ENCODE measurements at places on chromosomes 13 and 19. TPM values are rescaled to one million over a fixed set of nuclear protein-coding genes. Genes with fewer than 3 reads are reported as not detected.

Gene PLPPR2
- total RNA-seq = 18.9 TPM

GRCh38 chr13:87536499-87536898, 134.7 kb upstream of the SLITRK5 start:
- no peak overlapping the region for H3K27ac ChIP-seq
- H3K4me1 ChIP-seq = no peaks in the 10 kb centered on the region
- DNase-seq = no peak
- no peaks in the 10 kb centered on the region for H3K27me3 ChIP-seq
- no peaks in the 10 kb centered on the region for H3K36me3 ChIP-seq
- H3K4me3 ChIP-seq = no peak overlapping the region

DNA sequence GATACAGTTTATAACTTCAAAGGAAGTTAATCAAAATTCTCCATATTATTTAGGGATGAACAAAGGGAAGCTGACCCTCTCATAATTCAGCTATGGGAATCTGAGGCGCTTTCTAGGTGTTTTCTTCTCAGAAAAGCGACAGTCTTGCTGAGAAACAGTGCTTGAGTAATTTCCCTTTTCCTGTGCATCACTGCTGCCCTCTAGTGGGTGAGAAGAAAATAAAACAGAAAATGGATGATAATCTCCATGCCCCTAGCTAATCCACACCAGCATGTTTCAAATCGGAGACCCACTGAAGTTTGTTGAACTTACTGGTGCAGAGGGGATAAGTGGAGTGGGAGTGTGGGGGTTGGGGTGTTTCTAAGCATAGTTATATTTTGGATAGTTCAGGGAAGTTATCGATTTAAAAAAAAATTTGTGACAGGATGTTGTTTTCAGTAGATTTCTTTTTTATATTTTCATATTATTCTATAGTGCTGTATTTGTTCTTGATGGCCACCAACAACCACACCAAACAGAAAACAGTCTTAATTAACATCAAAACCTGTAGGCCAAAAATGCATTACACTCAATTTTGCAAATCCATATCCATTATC, 21.4 kb downstream of the LCP1 start:
- no peaks in the 10 kb centered on the region for H3K27me3 ChIP-seq
- H3K27ac ChIP-seq = no peak overlapping the region
- no peak for DNase-seq
- H3K4me3 ChIP-seq = no peak overlapping the region

Gene CLEC4G
- not detected for total RNA-seq

GRCh38 chr19:1285737-1286360, at the start of gene EFNA2:
EFNA2 (plus strand) TSS chr19:1285873; CDS start chr19:1286169, 296 bp downstream.
- no peaks in the 10 kb centered on the region for H3K36me3 ChIP-seq
- peaks cover 7% of the 10 kb centered on the region for H3K4me1 ChIP-seq
- H3K27ac ChIP-seq = peak within 1 kb of the TSS; percentile 19

DNA sequence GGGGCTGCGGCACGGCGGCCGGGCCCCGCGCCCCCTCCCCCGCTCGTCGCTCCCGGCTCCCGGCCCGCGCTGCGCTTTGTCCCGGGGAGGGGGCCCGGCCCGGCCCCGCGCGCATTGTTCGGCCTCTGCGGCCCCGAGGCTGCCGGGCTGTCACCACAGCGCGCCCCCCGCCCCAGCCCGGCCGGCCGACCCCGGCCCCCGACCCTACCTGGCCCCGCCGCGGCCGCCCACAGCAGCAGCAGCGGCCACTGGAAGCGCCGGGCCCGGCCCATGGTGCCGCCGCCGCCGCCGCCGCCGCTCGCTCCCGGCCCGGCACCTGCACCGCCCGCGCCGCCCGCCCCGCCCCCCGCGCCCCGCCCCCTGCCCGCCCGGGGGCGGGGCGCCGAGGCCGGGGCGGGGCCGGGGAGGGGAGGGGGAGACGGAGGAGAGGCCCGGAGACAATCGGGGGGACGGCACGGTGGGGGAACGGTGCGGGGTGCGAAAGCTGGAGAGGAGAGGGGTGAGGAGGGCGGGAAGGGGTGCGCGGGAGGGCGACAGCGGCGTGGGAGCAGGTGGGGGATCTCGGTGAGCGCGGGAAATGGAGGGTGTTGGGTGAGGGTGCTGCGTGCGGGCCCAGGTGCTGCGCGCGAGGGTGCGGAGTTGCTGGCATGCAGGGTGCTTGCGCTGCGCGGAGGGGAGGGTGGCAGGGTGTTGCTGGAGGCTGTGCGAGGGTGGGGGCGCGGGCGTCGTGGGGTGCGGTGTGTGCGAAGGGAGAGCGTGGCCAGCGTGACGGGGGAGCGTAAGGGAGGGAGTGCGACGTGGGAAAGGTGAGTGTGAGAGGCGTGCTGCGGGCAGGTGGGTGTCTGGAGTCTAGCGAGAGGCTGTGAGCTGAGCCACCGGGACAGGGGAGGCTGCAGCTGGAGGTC, at the start of gene CADM4:
TSS of gene CADM4 (minus strand) at position 332 of the 905 bp plus-strand sequence. CDS start at position 272, 60 bp downstream.
- peaks cover 33% of the 10 kb centered on the region for H3K27me3 ChIP-seq
- H3K4me1 ChIP-seq = peaks cover 32% of the 10 kb centered on the region
- peak within 1 kb of the TSS; percentile 87 for H3K4me3 ChIP-seq
- no peak for DNase-seq
- peak within 1 kb of the TSS; percentile 13 for H3K27ac ChIP-seq

DNA sequence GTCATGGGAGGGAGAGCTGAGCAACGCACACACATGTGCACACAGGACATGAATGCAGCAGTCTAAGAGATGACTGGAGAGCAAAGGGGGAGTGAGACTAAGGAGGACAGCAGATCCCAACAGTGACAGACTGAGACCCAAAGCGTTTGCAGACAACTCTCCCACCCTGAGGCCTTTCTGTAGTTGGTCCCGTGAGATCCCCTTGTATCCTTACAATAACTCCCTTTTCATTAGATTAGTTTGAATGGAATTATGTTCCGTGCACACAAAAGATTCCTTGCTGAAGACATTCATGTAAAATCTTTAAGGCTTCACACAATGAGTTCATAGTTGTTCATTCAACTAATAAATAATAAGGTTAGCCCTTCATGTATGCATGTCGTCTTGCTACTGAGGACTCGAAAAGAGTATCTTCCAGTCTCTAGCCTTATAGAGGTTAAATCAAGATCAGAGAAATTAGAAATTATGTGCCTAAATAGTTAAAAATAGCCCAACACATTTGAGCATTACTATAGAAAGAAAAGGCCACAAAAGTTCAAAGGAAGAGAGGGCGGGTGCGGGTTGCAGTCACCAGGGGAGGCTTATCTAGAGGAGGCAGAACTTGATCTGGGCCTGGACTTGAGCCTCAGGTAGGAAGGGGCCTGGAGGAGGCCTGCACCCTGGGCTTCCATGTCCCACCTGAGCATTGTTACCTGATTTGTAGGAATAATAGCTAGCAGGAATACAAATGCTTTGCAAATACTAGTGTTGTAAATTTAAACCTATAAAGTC, 3.1 kb upstream of the GTF3A start:
- DNase-seq = no peak
- no peak overlapping the region for H3K4me3 ChIP-seq
- no peak overlapping the region for H3K27ac ChIP-seq
- peaks cover 12% of the 10 kb centered on the region for H3K27me3 ChIP-seq
- no peaks in the 10 kb centered on the region for H3K36me3 ChIP-seq

Gene MUC16
- 0.60 TPM for total RNA-seq

DNA sequence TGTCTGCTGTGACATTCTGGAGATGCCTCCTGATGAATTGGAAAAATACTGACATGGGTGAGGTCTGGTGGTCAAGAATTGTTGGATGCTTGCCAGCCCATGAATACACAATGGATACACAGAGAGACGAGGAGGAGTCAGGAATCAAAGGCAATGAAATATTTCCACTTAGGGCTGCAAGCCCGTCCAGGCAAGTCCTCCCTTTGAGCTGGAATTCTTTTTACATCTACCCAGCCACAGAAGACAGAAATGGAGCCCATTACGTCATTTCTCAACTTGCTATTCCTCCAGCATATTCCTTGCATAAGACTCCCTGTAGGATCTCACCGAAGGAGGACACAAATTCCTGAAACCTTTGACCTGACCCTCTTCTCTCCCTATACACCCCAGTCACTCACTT, 15.7 kb upstream of the IGFL4 start:
- DNase-seq = no peak
- H3K4me1 ChIP-seq = peaks cover 12% of the 10 kb centered on the region
- H3K27me3 ChIP-seq = peaks cover 24% of the 10 kb centered on the region
- no peak overlapping the region for H3K4me3 ChIP-seq
- H3K27ac ChIP-seq = peak overlapping the region; percentile 87

DNA sequence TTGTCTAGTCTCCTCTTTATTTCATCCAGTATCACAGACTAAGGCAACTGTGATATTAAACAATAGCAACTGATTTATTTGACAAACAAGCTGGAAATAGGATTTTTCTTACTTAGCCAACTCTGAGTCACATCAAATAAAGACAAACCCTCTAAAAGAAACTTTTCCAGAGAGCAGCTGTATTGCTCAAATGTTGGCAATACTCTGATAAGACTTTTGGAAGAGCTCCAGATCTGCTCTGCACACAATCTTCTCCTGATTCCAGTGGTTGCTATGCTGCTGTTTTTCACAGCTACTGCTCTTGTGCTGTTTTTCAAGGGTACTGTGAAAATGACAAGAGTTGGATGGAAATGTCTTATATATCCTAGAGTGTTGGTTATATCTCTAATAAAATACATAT, 1479.2 kb downstream of the SLITRK5 start:
- H3K27me3 ChIP-seq = no peaks in the 10 kb centered on the region
- no peaks in the 10 kb centered on the region for H3K4me1 ChIP-seq
- peaks cover 1% of the 10 kb centered on the region for H3K36me3 ChIP-seq
- no peak overlapping the region for H3K4me3 ChIP-seq
- DNase-seq = no peak

- H3K27ac ChIP-seq = no peak overlapping the region
- H3K27me3 ChIP-seq = no peaks in the 10 kb centered on the region
- H3K4me3 ChIP-seq = no peak overlapping the region
- peaks cover 8% of the 10 kb centered on the region for H3K4me1 ChIP-seq
- no peak for DNase-seq
- peaks cover 2% of the 10 kb centered on the region for H3K36me3 ChIP-seq
Measured at GRCh38 chr13:68025604-68026003, 795.5 kb upstream of the PCDH9 start.

DNA sequence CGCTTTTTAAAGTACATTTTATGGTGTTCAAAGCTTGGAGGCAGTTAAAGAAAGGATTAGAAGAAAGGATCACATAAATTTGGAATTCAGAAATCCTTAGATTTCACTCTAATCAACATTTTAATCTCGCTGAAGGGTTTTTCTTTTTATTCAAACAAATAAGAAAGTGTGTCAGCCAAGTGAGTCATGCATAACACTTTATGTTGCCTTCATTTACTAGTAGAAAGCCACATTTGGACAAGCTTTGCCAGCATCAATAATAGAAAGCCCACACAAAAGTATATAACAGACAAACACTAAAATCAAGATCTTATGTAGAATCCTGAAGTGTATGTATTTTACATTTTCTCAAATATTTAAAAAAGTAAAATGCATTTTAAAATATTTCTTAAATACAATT, 154.9 kb upstream of the TRPC4 start:
- H3K4me3 ChIP-seq = no peak overlapping the region
- H3K36me3 ChIP-seq = peaks cover 13% of the 10 kb centered on the region
- no peaks in the 10 kb centered on the region for H3K27me3 ChIP-seq
- no peak for DNase-seq

- H3K36me3 ChIP-seq = peaks cover 6% of the 10 kb centered on the region
- H3K27me3 ChIP-seq = no peaks in the 10 kb centered on the region
- peaks cover 14% of the 10 kb centered on the region for H3K4me1 ChIP-seq
Measured at GRCh38 chr13:30616927-30617314, 799 bp upstream of the USPL1 start.

DNA sequence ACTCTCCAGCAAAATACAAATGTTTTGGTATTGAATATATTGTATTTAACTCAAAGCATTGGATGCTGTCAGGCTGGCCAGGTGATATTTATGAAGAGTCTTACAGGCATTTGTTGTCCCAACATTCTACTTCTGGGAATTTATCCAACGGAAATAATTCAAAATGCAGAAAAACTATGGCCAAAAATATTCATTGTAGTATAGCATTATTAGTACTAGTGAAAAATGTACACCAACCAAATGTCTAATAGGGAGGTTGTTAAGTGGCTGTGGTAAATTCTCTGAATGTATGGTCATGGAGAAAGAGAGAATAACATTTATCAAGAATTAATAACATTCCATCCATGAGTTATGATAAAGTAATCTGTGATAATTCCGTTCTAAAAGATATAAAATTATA, 38.6 kb upstream of the GAS6 start:
- DNase-seq = no peak
- peaks cover 12% of the 10 kb centered on the region for H3K4me1 ChIP-seq
- H3K27ac ChIP-seq = no peak overlapping the region
- H3K4me3 ChIP-seq = no peak overlapping the region

DNA sequence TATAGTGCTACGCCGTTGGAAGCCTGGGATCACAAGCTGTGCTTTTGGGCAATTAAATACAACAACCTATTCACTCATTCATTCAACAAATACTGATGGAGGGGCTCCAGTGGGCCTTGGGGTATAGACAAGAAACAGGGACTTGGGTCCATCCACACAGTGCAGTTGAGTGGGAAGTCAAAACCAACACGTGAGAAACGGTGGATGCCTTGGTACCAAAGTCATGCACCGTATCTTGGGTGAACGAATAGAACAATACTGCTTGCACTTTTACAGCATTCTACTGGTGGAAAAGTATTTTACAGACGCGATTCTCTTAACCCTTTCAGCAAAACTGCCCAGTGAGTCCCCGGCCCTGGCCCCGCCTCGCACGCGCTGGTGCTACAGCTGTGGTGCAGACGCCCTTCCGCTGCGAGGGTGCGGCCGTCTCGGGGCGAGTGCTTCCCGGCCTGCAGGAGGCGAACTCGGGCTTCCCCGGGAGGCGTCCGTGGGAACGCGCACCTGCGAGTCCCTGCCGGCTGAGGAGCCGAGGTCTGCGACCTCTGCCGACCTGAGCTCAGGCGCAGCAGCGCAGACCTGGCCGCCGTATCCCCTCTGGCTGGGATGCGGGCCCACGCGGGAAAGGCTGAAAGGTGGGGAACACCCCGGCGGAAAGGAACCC, 8.3 kb downstream of the TNFRSF19 start:
- H3K36me3 ChIP-seq = peaks cover 2% of the 10 kb centered on the region
- no peaks in the 10 kb centered on the region for H3K27me3 ChIP-seq
- peaks cover 29% of the 10 kb centered on the region for H3K4me1 ChIP-seq
- DNase-seq = peak; percentile 54

Gene ZIM2
- not detected for total RNA-seq

Gene KIR2DL4
- total RNA-seq = not detected

Gene TUBA3C
- not detected for total RNA-seq

GRCh38 chr13:34988330-34988791, 46.3 kb downstream of the NBEA start:
- H3K4me3 ChIP-seq = no peak overlapping the region
- no peaks in the 10 kb centered on the region for H3K27me3 ChIP-seq
- H3K27ac ChIP-seq = no peak overlapping the region
- DNase-seq = no peak

Gene GNG7
- 8.2 TPM for total RNA-seq
